Activated naive CD4-positive, alpha-beta T cell treated with anti-CD3 and anti-CD28 coated beads, Interleukin-2, amount 50 U/mL, for 72 hours (primary cell): ENCODE measurements at places on chromosomes 2 and 18. TPM values are rescaled to one million over a fixed set of nuclear protein-coding genes. Genes with fewer than 3 reads are reported as not detected.

DNA sequence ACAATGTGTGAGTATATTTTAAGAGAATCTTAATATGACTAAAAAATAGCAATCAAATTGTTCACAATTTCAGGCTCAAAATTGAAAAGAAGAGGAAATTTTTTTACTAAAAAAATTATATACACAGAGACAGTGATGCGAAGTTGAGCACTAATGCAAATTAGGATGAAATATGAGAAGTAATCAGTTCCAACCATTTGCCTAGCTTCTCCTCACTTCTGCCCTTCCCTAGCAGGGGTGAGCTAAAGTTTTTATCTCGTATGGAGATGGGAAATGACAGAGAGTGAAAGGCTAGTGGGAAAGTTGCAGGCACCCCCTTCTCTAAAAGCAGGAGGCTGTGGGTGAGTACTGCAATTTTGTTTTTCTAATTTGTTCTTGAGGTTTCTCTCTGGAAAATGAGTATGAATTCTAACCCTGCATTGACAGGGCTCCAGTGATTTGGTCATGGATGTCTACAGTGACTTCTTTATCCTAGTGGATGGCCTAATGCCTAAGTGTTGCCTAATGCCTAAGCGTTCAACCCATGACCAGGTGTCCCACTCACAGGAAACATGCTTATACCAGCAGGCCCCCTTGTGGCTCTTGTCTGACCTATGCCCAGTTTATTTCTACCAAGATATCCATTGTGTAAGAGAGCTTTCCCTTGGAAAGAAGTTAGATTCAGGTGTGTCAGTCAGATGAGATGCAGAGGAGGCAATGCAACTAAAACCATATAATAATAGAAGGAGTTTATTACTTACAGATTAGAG lies 78.0 kb upstream of the HNMT start:
- no peak for DNase-seq

DNA sequence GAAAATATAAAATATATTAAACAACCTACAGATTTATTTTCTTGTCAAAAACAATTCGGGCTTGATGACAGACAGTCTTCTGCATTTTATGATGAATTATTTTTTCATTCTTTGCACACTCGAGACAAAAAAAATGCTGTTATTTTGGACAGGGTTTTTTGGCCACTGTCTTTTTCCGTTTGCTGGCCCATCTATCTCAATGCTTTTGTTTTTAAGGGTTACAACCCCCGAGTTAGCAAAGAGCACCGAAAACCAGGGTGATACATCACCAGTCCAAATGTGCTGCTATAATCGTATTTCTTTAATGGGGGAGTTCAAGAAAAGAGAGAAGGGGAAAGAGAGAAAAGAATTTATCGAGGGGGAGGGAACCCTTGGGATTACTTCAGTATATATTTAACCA lies 7.7 kb downstream of the EVX2 start:
- DNase-seq: no peak

- no peak for DNase-seq
Measured at GRCh38 chr18:22230471-22230945, 61.1 kb downstream of the GATA6 start.

DNA sequence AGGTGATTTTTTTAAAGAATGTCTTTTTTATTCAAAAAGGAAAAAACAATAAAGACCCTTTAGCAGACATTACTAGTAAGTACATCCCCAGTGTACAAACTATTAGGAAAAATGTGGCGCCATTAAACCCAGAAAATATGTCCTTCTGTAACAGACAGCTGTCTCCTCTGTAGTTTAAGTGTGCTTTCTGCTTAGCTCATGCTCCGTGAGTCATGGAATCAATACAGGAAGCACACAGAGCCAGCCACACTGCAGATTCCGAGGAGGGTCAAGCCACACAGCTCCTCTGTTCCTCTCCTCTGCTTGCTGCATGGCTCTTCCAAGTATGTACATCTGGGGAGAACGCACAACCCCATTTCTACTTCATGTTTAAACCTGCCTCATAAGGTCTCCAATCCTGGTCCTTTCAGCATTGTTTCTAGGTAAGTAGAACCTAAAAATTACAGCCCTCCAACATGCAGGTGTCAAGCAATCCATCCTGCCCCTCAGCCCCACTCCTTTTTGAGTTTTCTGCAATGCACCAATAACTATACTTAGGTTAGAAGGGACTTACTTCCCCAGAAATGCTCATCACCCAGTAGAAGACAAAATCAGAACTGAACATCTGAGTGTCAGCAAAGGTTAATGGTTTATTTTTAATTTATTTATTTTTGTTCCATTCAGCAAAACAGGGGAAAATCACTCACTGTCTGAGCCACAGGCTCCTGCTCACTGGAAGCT lies 37.5 kb downstream of the ACVR1 start:
- DNase-seq: no peak

DNA sequence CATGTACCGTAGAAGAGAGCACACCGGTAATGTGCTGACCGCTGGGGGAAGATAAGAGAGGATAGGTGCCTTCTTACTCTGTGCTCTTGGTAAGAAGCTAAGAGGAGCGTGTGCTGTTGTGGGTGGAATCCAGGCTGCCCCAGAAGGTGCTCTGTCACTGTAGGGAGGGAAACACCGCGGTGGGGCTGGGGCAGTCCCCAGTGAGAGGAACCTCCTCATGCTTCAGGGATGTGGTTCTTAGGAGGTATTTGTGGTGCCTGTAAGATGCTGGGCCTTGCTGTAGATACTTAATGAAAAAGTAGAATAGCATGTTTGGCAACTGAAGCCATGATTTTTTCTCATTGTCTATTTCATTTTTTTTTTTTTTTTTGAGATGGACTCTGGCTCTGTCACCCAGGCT lies 1.1 kb downstream of the COLEC11 start:
- no peak for DNase-seq

CAPN10 gene
- 28.9 TPM for total RNA-seq

SLC16A14 gene
- not detected for total RNA-seq

POTEC gene
- total RNA-seq: not detected
